ENCODE measurements at places on chromosomes 12 and 14. TPM values are rescaled to one million over a fixed set of nuclear protein-coding genes. Genes with fewer than 3 reads are reported as not detected.

DNA sequence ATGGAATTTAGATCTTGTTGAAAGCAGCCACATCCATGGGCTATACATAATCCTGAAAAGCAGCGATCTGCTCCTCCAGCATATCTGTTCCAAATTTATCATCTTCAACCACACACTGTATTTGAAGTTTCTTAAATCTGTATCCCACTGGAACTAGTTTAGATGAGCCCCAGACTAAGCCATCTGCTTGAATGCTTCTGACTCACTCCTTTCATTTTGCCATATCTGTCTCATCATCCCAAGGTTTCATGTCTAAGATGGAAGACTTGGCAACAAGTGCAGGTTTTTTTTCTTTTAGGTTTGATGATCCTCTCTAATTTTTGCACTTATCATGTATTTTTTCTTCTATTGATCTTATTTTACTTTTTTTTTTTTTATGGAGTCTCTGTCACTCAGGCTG, 54.4 kb upstream of the TMEM263 start:
- DNase-seq: no peak

GRCh38 chr12:117214797-117215196, 24.5 kb upstream of the FBXO21 start:
- no peak for DNase-seq

LUM gene
- polyA plus RNA-seq: 0.27 TPM

C14orf132 gene
- polyA plus RNA-seq: 13.8 TPM

LBHD2 gene
- not detected for polyA plus RNA-seq

- no peak for DNase-seq
Measured at GRCh38 chr12:20350026-20350425, 18.3 kb upstream of the PDE3A start.

ADGRD1 gene
- polyA plus RNA-seq: not detected

- no peak for DNase-seq
Measured at GRCh38 chr14:33899723-33900341, 51.0 kb downstream of the EGLN3 start.

GRCh38 chr12:1435044-1435443, 159.3 kb downstream of the FBXL14 start:
- no peak for DNase-seq

KLRK1 gene
- not detected for polyA plus RNA-seq

XPOT gene
- polyA plus RNA-seq: 53.6 TPM

DNA sequence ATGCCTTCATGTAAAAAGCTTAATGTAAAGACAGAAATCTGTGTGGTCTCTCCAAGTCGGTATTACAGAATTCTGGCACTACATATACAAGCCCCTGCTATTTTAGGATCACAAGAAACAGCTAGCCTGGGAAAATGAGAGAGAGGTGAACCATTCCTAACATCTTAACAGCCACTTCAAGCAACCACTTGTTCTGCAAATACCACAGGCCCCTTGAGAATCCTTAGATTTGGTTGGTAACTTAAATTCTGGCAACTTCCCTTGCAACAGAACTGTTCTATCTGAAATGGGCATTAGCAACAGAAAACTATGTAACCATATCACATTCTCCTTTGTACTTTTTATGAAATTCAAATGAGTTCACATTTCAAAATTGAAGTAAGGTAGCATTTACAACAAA, 68.5 kb downstream of the SPPL3 start:
- no peak for DNase-seq

GRCh38 chr12:127130506-127131124, 1136.4 kb upstream of the TMEM132C start:
- no peak for DNase-seq

- no peak for DNase-seq
Measured at GRCh38 chr12:55642267-55642666, 5.6 kb downstream of the OR10P1 start.

TSPAN11 gene
- 2.1 TPM for polyA plus RNA-seq

- DNase-seq: no peak
Measured at GRCh38 chr12:88951177-88951576, 370.9 kb upstream of the KITLG start.

DNA sequence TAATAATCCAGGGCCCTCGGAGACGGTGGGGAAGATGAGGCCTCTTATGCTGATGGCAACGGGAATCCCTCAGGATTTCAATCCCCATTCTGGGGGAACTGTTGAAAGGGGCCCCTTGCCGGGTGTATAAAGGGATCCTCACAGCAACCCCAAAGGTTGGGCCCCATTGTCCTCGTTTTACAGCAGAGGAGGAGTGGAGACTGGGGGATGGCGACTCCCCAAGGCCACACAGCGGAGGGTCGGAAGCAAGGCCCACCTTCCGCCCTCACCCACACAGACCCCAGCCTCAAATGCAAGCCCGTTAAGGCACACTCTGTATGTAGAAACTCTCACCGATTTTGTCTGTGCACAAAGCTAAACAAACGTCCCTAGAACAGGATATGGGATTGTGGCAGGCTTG, 327.9 kb upstream of the DIO3 start:
- DNase-seq: no peak

IL25 gene
- polyA plus RNA-seq: not detected

- DNase-seq: no peak
Measured at GRCh38 chr14:99280066-99280731, 8.2 kb upstream of the BCL11B start.

GRCh38 chr14:99670361-99671234, 13.5 kb upstream of the CYP46A1 start:
- DNase-seq: no peak

FOXG1 gene
- polyA plus RNA-seq: 0.05 TPM

DNA sequence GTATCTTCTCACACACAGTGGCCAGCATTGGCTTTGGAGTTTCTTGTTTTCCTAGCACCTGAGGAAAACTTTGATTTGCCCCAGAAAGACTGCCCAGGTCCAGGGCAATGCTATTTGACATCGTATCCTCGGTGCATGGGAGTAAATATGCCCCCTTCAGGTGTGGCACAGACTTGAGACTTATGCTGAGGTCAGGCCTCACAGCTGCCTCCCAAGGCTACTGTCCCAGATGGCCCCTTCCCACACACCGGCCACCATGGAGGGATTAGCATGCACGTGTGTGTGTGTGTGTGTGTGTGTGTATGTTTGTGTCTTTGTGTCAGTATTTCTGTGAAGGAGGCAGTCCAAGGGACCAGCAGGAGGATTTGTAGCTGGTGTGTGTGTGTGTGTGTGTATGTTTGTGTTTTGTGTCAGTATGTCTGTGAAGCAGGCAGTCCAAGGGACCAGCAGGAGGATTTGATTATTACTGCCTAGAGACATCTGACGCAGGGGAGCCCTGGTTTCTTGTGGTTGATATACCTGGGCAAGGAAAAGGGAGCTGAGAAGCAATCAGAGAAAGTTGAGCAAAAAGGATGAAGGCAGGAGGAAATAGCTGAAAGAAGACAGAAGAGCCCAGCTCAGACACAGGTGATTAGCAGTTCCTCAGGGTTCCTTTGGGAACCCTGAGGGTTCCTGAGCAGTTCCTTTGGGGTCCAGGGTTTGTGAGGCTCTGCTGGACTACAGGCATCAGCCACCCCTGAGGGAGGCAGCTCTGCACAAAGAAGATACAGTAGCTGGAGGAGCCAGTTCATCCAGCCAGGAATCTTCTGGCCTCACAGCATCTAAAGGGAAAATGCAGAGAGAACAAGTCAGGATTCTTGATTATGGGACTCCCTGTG, 42.2 kb downstream of the COX16 start:
- DNase-seq: no peak

SLCO1B1 gene
- polyA plus RNA-seq: 0.50 TPM

ACOT6 gene
- 0.24 TPM for polyA plus RNA-seq

Data from GM23338 (cell line).